Stimulated activated CD8-positive, alpha-beta memory T cell treated with anti-CD3 and anti-CD28 coated beads, Interleukin-7, amount 100 ng/mL, for 48 hours (primary cell): ENCODE measurements at places on chromosomes 13 and 19.

GRCh38 chr13:109162248-109163036 is 533.0 kb downstream of the MYO16 start:
- peak; percentile 43 for DNase-seq

DNA sequence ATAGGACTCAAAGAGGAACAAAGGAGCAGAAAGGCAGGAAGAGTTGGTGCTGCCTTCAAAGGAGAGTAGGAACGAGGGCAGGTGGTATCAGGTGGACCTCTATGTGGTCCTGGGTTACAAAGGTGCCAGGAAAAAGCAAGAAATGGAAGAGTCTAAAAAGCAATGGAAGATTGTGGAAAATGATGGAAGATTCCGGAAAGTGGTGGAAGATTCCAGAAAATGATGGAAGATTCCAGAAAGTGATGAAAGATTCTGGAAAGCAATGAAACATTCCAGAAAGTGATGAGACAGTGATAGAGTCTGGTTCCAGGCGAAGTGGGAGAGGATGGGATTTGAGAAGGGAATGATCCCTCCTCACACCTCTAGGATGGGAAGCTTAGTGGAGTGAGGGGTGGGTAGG is 55.3 kb downstream of the ZNF557 start:
- no peak for DNase-seq

- no peak for DNase-seq
Measured at GRCh38 chr13:113152691-113152983, 5.8 kb upstream of the PROZ start.

- no peak for DNase-seq
Measured at GRCh38 chr13:106565127-106565775, 2.7 kb downstream of the ARGLU1 start.

GRCh38 chr19:55632463-55632834 is 8.1 kb upstream of the ZNF784 start:
- no peak for DNase-seq

DNA sequence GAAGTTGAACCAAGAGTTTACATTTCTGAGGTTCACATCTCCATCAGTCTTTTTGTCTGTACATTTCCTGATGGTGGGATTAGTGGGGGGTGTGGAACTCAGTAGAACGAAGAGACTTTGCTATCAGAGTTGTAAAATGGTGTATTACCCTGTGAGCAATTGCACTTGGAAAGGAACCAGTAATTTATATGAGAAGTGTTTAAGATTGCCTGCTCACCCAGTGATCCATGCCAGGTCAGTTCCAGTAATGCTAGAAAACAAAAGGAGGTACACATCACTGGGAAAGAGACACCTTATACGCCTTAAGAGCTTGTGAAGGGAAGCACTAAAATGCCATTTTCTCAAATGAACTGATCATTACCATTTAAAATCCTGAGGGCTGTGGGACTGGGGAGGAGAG is 7.5 kb upstream of the DACH1 start:
- DNase-seq, result no peak

- peak; percentile 25 for DNase-seq
Measured at GRCh38 chr19:19120308-19121231, 17.7 kb downstream of the TMEM161A start.

GRCh38 chr19:3698974-3699740 is 1.1 kb downstream of the PIP5K1C start:
- no peak for DNase-seq

GRCh38 chr13:100458673-100459072 is 129.9 kb downstream of the GGACT start:
- DNase-seq, result no peak

- no peak for DNase-seq
Measured at GRCh38 chr13:46622630-46623256, 69.8 kb downstream of the LRCH1 start.
